ENCODE measurements at places on chromosomes 6 and 20.
A peak's percentile ranks its signal among the peaks of the same experiment; 100 is the strongest.

DNA sequence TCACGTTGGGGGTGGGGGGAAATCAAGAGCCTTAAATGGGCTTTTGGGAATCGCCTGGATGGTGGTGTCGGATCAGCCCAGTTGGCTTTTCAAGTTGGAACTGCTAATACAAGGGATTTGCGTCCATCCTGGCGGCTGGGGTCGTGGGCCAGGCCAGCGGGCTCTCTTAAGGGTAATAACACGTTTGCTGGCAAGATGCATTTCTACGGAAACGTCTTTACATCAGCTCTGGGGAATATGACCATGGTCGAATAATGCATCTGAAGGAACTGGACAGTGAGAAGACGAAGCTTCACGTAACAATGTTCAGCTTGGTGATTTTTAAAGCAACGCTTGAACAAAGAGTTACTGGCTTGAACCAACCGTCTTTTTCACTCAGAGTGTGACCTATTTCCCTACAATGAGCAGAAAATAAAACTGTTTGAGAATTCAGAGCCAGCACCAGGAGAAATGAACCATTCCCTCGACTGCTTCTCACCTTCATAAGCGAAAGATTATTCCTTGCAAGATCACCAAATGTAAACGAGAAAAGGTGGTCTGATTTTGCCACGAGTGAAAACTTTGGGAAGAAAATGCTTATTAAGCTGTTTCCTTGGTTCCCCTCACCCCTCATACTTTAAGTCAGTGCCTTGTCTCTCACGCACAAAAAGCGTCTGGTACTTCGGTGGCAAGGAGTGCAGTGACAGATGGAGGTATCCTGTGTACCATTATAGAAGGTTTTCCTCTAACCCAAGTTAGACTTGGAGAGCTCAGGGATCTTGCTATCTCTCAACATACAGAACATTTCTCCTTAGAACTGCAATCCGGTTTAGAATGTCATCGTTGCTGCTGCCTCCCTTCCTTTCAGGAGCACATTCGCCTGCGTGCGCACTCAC, 1.4 kb upstream of the MARCKS start:
- DNase-seq: peak; percentile 78

GRCh38 chr6:33279971-33280511, 3.1 kb downstream of the B3GALT4 start:
- DNase-seq: peak; percentile 40

DNA sequence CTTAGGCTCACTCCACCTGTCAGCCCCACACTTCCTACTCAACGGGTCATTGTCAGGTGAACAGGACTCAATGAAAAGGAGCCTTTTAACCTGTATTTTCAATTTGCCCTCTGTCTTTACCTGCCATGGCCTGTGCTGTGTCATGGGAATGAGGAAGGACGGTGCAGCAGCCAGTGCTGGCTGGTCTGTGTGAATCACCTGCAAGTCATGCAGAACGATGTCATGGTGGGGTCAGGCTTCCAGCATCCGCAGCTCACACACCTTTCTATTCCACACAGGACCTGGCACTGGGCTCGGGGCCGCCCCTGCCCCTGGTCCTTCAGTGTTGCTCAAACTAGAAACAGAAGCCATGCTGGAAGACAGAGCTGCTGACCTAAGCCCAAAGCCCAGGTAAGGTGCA, 188.7 kb upstream of the GMDS start:
- no peak for DNase-seq

- DNase-seq: no peak
Observed at GRCh38 chr20:19758133-19758500, at the start of gene RIN2. Gene RIN2, plus strand, starts transcription at chr20:19758258. Its CDS starts 131,344 bp downstream, at chr20:19889602.

GRCh38 chr20:33352258-33353012, 48.9 kb downstream of the CDK5RAP1 start:
- no peak for DNase-seq
